Esophagus muscularis mucosa (tissue), 4 donors: ENCODE measurements at places on chromosomes 2 and 18.

DNA sequence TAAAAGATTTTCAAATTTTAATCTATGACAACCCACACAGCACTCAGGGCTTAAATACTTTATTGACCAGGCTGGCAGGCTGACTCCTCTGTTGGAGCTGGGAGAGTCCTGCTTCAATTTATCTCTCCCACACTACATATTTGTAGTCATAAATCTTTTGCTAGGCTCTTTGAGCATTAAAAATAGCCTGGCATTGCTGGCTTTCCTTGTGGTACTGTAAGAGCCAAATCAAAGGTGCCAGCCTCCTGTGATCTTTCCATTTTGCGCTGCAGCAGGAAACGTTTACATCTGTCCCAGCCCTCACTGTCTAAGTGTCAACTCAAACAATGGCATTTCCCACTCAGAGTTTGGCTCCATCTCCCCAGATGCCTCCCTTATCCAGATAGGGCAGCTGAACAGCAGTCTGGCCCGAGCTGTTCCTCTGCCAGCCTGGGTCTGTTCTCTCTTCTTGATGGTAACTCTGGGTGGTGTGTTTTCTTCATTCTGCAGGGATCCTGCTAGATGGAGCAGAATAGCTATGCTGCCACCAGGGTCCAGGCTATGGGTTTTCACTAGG is 62.1 kb downstream of the LRRTM1 start:
- no peak for DNase-seq

- no peak for DNase-seq
Observed at GRCh38 chr2:188984065-188984491, 9.9 kb downstream of the COL3A1 start.

DNA sequence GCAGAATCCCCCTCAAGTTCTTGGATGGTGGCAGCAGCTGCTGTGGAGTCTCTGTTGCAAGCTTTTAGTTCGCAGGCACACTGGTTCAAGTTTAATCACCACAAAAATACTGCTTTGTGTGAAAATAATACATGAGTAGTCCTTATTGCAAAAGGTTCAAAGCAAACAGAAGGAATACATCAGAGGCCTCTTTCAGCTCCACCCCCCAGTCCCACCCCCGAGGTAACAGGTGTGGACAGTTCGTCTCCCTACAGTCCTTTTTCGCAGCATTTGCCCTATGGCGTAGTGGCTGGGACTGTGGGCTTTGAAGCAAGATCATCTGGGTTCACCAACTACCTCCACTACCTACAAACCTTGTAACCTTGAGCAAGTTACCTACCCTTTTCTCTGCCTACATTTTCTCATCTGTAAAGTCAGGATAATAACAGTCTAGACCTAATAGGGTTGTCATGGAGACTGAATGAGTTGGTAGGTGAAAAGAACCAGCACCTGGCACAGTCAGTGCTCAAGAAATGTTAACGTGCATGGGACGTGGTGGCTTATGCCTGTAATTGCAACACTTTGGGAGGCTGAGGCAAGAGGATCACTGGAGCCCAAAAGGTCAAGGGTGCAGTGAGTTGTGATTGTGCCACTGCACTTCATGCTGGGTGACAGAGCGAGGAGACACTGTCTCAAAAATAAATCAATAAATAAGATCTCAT is 61.7 kb downstream of the TCF7L1 start:
- no peak for DNase-seq

DNA sequence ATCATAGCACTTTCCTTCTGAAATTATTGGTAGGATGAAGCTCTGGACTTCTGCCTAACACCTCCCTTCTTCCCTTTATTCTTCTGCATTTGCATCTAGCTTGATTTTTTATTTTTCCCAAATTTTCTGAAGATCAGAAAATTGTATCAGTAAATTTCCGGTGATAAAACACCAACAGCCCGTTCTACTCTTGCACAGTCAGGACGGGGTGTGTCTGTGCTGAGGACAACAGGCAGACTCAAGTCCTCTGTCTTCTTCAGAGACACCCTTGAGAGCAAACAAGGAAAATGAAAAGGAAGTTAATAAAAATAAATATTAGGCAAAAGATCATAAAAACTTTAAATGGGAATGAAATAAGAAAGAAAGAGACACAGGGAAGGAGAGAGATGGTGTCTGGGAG is 120.7 kb downstream of the ARL4C start:
- DNase-seq = no peak

- no peak for DNase-seq
Observed at GRCh38 chr2:98579926-98580325, 28.4 kb downstream of the COA5 start.

DNA sequence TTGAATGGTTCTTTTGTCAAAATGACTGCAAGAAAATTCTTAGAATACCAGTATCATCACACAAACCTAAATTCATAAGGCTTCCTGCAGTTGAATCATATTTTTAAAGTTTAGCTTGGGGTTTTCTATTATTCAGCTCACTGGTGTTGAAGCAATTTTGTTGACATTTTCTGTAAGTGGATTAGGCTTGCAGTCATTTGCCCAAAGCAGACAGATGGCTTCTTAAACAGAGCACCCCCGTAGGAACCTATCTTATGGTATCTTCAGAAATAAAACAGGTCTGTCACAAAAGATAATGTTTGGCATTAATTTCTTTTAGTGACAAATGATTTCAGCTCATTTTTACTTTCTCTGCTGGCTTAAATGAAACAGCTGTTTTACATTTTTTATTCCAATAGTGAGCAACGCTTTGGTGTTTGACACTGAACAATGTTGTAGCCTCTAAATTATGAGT is 331.1 kb downstream of the PLCL1 start:
- no peak for DNase-seq

GRCh38 chr18:76490033-76490432 is 5.0 kb downstream of the ZNF516 start:
- DNase-seq = peak; percentile 89

DNA sequence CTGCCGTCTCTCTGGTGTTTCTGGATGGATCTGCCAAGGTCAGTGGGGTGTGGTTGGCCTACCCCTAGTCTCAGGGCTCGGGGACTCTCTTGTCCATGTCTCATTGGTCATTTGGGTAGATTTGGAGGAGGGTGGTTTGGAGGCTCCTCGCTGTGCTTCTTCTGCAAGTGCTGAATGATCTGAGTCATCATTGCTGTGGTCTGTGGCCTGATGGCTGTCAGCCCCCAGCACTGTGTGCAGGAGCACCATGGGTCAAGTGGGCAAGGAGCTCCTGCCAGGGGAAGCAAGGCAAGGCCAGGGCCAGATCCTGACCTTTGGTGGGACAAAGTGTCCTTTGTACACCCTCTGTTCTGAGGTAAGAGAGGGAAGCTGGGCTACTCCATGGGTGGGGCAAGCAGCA is 221.8 kb downstream of the FHOD3 start:
- DNase-seq = no peak

GRCh38 chr18:76839086-76839794 is 16.9 kb downstream of the ZNF236 start:
- DNase-seq = no peak

DNA sequence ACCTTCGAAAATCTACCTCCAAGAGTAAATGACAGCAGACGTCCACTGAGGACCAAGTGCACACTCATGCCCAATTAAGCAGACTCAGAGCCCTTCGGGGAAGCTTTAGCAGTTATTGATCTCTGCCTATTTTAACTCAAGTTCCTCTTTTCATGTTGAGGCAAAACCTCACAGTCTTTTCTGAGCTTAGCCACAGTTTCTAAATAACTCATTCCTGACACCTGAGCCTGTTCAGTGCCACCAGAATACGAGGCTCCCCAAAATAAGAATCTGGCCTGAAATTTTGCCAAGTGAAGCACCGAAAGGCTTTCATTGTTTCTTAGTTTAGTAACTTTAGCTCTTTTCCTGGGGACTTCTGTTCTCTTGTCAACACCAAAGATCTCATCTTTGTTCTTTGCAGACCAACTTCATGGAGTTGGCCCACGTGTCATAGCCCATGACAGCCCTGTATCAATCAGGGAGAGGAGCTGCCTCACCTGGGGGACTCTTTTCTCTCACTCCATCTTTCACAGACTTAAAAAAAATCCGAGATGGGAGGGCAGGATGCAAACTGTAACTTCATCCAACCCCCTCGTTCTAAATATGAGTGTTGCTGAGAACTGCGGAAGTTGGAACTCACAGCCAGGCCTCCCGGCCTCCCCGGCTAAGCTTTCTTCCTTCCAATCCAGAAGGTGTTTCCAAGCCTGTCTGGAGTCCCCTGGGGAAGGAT is 22.2 kb downstream of the INPP5D start:
- no peak for DNase-seq

DNA sequence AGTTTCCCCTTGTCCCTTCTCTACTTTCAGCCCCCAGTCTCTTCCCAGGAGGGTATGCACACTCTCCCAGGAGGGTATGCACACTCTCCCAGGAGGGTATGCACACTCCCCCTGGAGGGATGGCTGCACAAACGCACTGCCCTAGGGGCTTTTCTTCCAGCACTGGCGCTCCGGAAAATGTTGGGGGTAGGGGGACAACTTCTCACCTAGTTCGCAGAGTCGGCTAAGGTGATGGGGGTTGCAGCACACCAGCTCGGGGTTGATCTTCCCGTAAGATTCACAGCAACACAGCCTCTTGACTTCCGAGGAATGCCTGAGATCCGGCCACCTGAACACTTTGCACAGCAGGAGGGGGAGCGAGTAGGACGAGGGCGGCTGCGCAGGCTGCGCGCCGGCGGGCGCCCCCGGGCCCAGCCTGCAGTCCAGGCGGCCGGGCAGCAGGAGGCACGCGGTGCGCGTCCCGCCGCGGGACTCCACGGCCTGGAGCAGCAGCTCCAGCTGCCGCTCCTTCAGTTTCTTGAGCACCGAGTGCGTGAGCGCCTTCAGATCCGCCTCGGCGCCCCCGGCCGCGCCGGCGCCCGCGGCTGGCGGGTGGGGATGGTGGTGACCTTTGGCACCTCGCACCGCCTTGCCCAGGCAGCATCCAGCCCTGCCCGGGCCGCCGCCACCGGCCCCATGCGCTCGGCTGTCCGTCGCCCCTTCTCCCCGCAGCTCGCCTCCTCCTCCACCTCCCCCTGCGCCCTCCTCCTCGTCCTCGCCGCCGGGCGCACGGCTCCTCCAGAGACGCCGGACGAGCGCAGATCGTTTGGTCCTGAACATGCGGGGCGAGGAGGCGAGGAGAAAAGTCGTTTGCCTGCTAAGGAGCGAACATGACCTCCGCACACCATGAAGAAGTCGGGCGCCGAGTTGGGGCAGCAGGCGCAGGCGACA is 894 bp downstream of the SMAD7 start:
- DNase-seq = no peak

DNA sequence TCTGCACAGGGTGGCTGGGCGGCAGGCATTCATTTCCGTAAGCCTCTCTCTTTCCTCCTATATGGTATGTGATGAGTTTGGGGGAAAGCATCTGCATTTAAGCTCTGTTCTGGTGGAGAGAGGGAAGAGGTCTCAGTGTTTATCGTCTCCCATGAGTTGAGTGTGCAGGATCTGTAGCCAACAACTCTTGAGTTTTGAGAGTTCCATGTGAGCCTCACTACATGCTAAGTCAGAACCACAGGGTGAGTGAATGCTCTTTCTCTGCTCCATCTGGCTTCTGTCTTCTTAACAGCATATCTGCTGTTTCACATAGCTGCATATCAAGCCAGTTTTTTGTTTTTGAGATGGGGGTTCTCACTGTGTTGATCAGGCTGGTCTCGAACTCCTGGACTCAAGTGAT is 22.7 kb downstream of the RAB31 start:
- peak; percentile 53 for DNase-seq

DNA sequence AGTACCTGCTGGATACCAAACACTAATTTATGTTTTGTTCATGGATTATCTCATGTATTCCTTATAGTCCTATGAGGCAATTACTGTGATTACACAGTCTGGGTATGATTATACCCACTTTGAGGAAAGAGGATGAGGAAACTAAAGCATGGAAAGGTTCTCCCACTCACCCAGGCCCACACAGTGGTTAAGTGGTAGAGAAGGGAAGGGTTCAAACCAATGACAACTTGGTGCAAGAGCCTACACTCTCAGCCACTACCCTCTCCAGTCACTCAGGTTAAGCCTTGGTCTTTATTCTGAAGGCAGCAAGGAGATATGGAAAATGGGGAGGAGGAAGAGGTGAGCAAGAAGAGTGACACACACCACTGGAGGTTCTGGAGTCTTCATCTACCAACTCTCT is 64.5 kb upstream of the PPP1CB start:
- no peak for DNase-seq

DNA sequence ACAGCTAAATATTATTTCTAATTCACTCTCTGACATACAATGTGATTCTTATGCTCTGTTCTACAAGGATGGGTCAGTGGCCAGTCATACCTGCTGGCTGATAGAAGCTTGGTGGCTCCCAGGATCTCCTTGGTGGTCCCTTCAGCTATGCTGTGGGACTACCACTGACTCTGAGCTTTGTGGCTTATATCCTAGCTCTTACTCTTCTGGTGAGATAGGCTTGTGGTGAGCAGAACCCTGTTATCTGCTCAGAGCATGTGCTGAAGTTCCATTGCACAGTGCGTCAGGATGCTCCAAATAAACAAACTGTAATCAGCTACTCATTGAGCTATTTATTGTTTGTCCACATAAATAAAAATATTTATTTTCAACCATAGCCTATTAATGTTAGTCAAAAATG is 51.7 kb downstream of the MFSD6 start:
- DNase-seq = no peak

- DNase-seq = peak; percentile 79
Observed at GRCh38 chr2:74743039-74743438, 89.0 kb downstream of the SEMA4F start.
